ENCODE measurements at places on chromosomes 16 and 17. TPM values are rescaled to one million over a fixed set of nuclear protein-coding genes. Genes with fewer than 3 reads are reported as not detected.

DNA sequence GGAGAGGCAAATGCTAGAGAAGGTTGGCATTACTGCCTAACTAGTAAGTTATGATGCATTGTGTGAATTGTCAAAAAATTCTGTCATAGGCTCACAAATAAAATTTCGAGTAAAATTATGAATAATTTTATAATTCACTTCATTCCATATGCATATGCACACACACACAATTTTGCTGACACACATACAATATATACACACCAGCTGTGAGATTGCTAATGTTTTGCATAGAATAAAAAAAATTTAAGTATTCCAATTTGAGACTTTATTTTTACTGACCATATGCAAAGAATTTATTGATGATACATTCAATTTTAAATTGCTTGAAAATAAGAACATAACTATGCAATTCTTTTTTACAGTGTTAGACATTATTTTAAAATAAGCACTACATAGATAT lies 6.8 kb upstream of the TMEM100 start:
- no peak for DNase-seq

DNA sequence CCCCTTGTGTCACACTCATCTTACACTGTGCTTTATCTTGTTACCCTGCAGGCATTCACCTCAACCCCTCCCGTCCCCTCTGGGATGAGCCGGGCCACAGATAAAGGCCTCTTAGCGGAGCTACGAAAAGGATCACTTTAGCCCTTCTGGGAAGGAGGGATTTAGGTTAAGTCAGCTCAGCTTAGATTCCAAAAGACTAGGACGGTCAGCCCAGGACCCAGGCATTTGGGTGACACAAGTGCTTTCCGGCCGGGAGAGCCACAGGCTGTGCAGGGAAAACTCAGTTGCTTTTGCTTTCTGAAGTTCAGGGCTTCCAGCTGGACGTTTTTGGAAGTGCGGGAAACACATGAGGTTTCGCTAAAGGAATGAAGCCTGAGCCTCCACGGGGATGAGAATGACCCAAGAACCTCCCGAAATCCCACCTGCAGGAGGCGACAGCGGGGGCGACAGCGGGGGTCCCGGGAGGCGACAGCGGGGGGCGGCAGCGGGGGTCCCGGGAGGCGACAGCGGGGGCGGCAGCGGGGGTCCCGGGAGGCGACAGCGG lies 11.6 kb upstream of the METRNL start:
- no peak for DNase-seq

GRCh38 chr17:17191961-17192381 lies 14.2 kb downstream of the PLD6 start:
- no peak for DNase-seq

DNA sequence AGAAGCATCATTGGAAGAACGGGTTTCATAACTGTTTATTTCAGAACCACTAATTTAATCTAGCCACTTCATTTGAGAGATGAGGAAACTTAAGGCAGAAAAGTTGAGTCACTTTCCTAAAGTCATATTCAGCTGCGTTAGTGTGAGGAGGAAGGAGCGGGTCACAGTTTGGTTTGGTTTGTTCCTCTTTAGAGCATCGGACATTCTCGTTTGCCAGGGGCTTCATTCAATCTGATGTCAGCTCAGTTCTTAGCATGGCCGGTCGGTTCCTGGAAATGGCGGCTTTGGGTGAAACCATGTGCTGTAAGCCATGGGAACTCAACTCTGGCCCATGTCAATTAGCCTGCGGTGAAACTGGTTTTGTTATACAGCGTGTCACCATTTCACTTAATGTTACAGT lies 186.5 kb downstream of the LGALS9B start:
- DNase-seq, result no peak

DNA sequence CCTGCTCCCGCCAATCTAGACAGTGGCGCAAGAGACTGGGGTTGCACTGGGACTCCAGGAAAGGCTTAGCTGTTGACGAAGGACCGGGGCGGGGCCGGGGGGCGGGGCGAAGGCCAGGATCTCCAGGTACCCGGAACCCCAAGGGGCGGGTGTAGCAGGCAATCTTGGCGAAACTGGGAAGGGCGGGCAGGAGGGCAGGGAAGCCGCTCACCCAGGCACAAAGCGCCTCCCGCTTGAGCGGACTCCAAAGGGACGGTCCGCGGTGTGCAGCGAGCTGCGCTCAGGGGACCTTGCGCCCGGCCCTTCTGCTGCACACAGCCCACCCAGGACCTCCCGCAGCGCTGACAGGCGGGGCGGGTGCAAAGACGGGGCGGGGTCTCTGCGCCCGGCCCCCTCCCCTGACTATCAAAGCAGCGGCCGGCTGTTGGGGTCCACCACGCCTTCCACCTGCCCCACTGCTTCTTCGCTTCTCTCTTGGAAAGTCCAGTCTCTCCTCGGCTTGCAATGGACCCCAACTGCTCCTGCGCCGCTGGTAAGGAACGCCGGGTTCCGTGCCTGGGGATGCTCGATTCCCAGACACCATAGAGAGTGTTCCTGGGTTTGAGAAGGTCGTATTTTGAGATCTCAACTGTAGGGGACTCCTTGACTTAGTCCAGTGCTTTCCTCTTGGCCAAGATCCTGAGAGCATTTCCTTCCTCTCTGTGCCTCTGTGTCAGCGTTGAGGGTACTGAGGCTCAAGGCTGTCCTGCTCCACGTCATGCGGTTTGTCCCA lies at the start of gene MT1F:
MT1F (plus strand) TSS at position 405 of the 772 bp plus-strand sequence; CDS start at position 505, 100 bp downstream.
- DNase-seq, result peak; percentile 42

DNA sequence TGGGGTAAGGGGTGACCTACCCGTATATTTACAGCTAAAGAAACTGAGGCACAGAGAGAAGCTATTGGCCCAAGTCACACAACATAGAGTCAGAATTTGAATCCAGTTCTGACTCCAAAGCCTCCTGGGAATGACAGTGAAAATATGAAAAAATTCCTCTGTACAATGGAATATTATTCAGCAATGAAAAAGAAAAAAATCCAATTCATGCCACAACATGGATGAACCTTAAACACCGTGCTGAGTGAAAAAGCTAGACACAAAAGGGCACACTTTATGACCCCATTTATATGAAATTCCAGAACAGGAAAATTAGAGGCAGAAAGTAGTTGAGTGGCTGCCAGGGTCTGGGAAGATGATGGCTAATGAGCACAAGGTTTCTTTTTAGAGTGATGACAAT lies 75.4 kb downstream of the LITAF start:
- DNase-seq, result no peak

DNA sequence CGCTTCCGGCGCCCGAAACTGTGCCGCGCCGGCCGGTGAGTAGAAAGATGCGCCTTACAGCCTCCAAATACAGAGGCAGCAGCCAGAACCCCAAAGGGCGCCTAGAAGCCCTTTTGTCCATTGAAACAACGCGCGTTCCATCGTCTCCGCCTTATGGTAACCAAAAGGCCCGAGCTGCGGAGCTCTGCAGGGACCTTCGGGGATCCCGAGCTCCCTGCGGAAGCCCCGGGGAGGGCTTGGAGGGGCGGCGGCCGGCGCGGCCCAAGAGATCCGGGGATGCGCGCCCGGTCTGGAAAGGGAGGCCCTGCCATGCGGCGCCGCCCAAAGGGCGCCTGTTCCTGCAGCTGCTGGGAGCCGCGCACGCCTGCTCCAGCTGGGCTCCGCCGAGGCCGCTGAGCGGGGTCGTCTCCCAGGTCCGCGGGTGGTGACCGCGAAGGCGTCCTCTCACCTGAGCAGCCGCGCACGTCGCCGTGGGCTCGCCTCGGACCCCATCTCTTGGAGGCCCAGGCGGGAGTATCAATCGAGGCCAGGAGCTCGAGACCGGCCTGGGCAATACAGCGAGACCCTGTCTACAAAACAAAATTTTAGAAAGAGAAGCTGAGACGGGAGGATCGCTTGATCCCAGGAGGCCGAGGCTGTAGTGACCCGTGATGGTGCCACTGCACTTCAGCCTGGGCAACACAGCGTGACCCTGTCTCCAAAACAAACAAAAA lies 742 bp upstream of the FBXO31 start:
- DNase-seq, result no peak

- DNase-seq, result no peak
Measured at GRCh38 chr17:73713136-73713535, 68.9 kb upstream of the SDK2 start.

GRCh38 chr16:4327386-4328045 lies 11.6 kb downstream of the GLIS2 start:
- DNase-seq, result peak; percentile 67

DNA sequence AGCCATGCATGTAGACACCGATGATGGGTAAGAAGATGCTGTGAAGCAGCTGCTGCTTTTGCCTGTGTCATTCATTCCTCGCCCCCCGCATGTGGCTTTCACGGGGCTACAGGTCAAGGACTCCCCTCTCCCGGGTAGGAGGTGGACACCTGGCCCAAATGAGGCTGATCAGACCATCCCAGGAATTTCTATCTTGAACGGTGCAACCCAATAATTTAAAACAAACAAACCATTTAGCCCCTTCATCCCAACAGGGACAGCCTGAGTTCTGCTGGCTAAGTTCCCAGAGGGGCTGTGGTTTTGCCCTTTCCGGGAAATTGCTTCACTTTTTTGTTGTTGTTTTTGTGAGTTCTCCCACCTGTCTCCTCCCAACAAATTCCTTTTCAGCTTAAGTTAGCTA lies 137.7 kb upstream of the CDH5 start:
- DNase-seq, result no peak

- DNase-seq, result no peak
Measured at GRCh38 chr16:15783985-15784384, 72.8 kb downstream of the MYH11 start.

DNA sequence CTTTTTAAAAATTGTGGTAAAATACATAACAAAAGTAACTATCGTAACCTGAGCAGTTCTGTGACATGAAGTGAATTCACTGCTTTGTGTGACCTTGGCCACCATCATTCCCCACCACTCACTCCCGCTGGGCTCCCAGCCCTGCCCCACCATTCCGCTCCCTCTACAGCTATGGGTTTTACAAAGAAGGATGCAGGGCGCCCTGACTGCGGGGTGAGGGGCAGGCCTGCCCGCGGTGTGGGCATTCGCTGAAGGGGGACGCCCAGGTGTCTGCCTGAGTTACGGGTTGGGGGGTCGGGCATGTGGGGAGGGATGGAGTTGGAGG lies at the start of gene CEMP1:
CEMP1 (minus strand) TSS at position 38 of the 325 bp plus-strand sequence. CDS start 335 bp downstream, outside the sequence.
- DNase-seq, result no peak

GRCh38 chr16:56852401-56852730 lies 12.6 kb upstream of the SLC12A3 start:
- DNase-seq, result no peak

DNA sequence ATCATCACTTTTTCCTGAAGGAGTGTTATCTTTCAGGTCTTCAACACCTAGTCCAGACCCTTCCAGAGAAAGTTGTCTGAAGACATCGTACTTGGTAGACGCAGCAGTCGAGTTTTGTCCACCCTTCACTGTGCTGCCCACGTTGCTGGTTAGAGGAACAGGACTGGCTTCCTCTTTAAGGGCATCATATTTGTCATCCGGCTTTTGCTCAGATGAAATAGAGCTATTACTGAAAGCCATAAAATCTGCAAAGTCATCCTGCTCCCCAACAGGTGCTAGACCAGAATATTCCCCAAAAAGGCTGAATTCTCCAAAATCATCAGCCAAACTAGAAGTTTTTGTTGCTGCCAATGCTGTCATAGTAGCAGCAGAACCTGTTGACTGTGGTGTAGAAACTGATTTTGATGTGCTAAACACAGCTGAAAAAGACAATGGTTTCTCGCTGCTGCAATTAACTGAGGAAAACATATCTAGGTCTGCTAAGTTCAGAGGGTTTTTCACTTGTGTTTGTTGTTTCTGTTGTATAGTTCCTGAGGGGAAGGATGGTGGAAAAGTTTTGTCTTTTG lies 55.7 kb downstream of the SYNRG start:
- DNase-seq, result no peak

DNA sequence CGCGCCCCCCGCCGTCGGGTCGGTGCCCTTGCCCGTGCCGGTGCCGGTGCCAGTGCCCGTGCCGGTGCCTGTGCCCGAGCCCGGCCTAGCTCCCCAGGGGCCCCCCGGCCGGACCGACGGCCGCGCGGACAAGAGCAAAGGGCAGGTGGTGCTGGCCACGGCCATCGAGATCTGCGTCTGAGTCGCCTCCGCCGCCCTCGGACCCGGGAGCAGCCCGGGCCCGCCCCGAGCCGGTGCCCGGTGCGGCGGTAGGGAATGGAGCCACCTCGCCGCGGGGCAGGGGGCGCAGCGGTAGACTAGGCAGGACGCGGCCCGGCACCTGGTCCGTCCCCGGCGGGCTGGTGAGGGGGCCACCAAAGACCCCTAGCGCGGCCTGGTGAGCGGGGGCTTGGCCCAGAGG lies 28.4 kb downstream of the SBK1 start:
- DNase-seq, result no peak

GRCh38 chr17:12830777-12831247 lies 41.5 kb downstream of the ARHGAP44 start:
- DNase-seq, result no peak

DNA sequence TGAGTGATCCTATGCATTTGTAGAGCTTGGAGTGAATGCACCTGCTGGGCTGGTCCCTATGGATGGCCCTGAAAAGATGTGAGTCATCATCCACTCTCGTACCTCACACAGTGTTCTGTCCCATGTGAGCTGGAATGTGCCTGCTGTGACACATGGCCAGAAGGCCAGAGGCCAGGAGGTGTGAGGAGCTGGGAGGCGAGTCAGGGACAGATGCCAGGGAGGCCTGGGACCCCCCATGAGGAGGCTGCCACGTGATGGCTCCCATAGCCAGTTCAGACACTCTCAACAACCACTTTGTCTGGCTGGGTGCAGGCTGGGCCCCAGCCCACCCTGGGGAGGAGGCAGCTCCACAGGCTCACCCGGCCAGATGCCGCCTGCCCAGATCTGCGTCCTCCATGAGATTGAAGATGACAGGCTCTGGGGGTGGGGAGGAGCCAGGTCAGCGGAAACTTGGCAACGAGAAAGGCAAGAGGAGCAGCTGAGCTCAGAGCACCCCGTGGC lies 168.8 kb downstream of the C16orf78 start:
- DNase-seq, result no peak

DNA sequence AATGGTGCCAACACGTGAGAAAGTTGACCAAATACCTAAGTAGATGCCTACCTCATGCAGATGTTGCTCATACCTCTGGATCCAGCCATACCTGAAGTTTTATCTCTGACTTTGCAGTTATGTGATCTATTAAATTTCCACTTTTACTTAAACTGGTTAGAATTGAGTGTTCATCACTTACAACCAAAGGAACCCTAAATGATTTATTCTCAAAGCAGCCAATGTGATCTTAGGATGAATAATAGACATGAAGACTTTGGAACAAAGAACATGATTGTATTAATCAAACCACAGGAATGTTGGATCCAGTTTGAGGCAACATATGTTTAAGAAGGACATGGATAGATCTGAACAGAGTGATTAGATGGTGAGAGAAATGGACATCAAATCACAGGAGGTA lies 68.7 kb downstream of the IRX6 start:
- no peak for DNase-seq

GRCh38 chr16:56848955-56849689 lies 15.9 kb upstream of the SLC12A3 start:
- no peak for DNase-seq

KRT31 gene
- 1.2 TPM for total RNA-seq

NUPR1 gene
- under 0.01 TPM for total RNA-seq

TRIM65 gene
- total RNA-seq, result 11.8 TPM

MARCHF10 gene
- total RNA-seq, result 0.41 TPM

KRT33A gene
- total RNA-seq, result not detected

DPEP1 gene
- total RNA-seq, result 2.4 TPM

CNGB1 gene
- 1.2 TPM for total RNA-seq

Measured in frontal cortex (tissue), 4 donors.